ENCODE measurements at places on chromosomes 2 and 18.
A peak's percentile ranks its signal among the peaks of the same experiment; 100 is the strongest.

- DNase-seq = peak; percentile 69
These were observed 31.7 kb upstream of the DNMT3A start for GRCh38 chr2:25373269-25373981.

- DNase-seq = no peak
These were observed 8.9 kb upstream of the CNNM4 start for GRCh38 chr2:96751800-96752199.

DNA sequence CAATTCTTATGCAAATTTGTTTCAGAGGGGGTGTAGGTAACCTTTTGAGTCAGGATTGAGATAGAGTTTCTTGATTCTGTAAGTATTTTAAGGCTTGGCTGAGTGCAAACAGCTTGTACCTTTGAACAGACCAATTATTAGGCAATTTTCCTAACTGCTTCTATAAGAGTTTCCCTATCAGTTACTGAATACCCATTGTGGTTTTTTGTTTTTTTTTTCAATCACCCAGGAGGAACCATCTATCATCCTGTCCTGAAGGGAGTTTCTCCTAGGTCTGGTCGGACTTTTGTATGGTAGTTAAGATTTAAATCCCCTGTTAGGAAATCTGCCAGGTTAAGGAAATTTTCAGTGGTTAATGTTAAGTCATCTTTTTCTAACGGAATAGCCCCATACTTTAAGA is 319.4 kb upstream of the SLC39A10 start:
- DNase-seq = no peak

DNA sequence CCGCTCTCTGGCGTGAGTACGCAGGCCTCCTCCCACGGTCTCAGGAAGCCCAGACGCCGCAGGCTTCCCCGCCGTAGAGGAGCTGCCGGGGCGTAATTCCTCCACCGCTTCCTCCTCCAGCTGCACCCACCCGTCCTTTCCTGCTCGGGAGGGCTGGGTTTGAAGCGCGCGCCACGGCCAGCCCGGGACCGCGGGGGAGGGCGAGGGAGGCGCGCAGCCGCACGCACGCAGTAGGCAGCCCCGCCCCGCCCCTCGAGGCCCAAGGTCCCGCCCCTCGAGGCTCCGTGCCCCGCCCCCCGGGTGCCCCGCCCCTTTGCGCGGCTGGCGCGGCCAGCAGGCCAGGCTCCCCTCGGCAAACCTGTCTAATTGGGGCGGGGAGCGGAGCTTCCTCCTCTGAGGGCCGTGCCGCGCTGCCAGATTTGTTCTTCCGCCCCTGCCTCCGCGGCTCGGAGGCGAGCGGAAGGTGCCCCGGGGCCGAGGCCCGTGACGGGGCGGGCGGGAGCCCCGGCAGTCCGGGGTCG is at the start of gene MALT1:
Gene MALT1 (plus strand): TSS at position 355 of the 521 bp plus-strand sequence. CDS start 179 bp downstream, outside the sequence.
- DNase-seq = peak; percentile 91

GRCh38 chr2:47907039-47907781 is 912 bp upstream of the FBXO11 start:
- DNase-seq = peak; percentile 35

DNA sequence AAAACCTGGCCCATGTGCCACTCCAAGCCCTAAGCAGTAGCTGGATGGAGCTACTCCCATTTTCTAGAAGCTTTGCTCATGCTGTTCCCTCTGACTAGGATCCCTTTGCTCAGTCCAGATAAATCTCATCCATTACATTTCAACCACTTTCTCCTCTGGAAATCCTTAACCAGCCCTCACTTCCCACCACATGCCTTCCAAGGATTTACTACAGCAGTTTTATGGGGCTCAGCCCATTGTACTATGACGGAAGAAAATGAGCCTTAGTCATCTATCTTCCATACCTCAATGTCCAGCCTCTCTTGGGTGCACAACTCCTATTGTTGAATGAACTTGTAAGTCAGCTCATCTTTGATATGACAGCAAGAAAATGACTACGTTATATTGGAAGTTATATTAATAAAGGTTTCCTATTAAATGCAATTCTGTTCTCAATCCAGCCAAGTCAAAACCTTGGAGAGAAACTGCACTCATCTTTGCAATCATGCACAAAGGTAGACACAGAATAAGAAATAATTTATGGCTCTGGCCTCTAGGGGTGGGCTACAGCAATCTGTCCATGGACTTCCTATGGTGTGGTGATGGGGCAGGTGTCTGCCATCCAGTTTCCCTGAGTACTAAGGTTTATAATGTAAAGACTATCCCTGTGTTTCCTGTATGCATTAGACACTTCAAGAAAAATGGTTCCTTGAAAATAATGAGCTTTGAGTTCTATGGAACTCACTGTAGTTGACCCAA is 3.4 kb downstream of the B4GALT6 start:
- peak; percentile 18 for DNase-seq

DNA sequence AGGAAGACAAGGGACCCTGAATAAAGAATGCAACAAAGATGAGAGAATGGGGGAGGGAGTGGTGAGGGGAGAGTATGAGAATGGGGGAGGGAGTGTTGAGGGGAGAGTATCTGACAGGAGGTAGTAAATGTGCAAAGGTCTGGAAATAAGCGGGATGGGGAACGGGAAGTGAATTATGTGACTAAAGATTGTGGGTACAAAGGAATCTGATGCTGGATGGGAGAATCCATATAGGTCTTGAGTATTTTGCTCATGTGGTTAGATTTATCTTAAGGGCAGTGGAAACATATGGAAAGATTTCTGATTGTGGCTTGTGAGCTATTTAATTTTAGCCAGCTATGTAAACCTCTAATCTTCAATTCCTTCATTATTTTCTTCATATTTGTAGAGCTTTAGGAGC is 593.4 kb downstream of the DCC start:
- DNase-seq = no peak

DNA sequence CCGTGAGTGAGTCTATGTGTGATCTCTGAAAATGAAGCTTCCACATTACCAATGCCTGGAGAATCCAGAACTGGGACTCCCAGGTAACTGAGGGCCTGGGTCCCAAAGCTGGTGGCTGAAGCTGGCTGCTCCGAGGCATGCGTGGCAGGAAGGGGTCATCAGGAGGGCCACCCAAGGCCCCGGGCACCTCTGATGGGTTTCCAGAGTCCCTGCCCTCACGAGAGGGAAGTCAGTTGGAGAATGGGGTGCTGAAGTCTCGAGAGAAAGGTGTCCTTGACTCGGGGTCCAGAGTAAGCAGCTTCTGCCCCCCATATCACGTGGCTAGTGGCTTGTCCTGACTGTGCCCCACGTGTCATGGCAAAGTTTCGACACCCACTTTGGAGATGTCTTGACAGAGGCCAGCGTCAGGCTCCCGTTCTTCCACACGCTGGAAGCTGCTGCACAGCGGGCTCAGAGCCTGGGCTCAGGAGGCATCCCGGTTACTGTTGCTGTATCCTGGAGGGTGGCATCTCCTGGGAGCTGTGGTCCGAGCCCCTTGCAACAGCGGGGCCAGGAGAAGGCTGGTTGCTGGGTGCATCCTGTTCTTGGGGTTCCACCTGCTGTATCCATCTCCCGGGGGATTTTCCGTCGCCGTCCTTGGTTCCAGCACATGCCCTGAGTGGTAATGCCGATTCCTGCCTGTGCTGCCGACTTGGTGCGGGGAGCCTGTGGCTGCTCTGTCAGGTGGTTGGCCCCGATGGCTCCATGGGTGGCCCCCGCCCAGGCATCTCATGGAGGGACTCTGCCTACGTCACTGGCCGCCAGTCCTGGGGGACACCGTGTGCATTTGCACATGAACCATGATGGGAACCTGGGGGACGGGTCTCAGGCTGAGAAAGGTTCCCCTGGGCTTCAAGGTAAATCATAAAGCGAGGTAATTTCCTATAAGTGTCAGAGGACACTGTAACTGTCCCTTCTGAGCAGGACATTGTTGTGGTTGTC is 183.3 kb upstream of the HDAC4 start:
- no peak for DNase-seq

- peak; percentile 67 for DNase-seq
These were observed 2148.5 kb upstream of the PIK3C3 start for GRCh38 chr18:39806525-39806924.

GRCh38 chr18:67517444-67517765 is 885 bp upstream of the DSEL start:
- DNase-seq = no peak

DNA sequence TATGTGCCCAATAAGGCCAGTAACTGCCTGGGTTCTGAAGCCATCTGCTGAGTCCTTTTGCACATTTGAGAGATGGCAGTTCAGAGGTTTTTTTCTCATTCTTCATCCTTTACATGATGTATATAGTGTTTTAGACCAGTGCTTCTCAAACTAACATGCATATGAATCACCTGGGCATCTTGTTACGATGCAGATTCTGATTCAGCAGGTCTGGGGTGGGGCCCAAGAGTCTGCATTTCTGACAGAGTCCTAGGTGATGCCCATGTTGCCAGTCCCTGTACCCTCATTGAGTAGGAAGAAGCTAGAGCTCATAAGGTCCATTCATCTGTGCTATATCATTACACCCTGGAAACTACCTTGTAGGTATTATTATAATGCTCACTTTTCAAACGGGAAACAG is 3.8 kb downstream of the SMYD5 start:
- DNase-seq = no peak

DNA sequence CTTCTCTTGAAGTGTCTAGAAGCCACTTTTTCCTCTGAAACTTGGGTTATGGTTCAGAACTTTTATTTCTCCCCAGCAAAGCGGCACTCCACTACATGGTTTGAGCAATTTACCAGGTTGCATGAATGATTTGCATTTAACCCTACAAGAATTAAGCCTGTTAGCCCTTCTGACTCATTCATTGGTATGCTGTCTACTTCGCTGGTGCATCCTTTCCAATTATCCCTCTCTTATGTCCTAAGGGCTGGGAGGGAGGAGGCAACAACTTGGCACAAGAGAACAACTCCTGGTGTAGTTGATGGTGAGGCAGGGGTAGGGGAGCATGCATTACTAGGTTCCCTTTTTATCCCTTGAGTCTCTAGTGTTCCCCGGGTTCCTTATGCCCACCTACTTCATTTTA is 293.4 kb upstream of the MEX3C start:
- peak; percentile 75 for DNase-seq

- DNase-seq = no peak
These were observed 11.9 kb upstream of the TET3 start for GRCh38 chr2:73972846-73973245.

- DNase-seq = no peak
These were observed 28.1 kb downstream of the COBLL1 start for GRCh38 chr2:164813535-164813934.

DNA sequence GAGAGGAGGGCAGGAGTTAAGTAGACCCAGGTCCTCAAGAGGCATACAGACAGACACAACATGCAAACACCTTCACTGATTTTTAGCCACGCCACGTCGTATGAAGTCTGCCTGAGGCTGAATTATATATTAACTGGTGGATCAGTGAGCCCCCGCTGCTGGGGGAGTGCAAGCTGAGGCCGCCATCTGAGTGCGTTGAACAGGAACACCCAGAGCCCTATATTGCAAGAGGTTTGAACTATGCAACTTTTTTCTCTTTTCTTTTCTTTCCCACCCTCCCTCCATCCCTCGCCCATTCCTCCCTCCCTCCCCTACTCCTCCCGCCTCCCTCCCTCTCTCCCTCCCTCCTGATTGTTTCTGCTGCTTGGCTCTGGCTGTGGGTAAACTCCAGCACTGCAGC is 30.2 kb downstream of the SETBP1 start:
- no peak for DNase-seq

- no peak for DNase-seq
These were observed 121.1 kb downstream of the DDX1 start for GRCh38 chr2:15712551-15713342.

GRCh38 chr2:207144173-207144785 is 21.5 kb downstream of the KLF7 start:
- no peak for DNase-seq

- no peak for DNase-seq
These were observed 96.0 kb downstream of the CNTNAP5 start for GRCh38 chr2:124121106-124121505.

Measured in MCF 10A (cell line).